ENCODE measurements at places on chromosomes 5 and 9.

GRCh38 chr9:77735494-77735893 is 87.4 kb upstream of the GNA14 start:
- peak overlapping the region; percentile 54 for H3K27ac ChIP-seq
- H3K4me3 ChIP-seq: no peak overlapping the region
- DNase-seq: no peak
- peaks cover 42% of the 10 kb centered on the region for H3K4me1 ChIP-seq
- H3K27me3 ChIP-seq: no peaks in the 10 kb centered on the region
- H3K36me3 ChIP-seq: no peaks in the 10 kb centered on the region

DNA sequence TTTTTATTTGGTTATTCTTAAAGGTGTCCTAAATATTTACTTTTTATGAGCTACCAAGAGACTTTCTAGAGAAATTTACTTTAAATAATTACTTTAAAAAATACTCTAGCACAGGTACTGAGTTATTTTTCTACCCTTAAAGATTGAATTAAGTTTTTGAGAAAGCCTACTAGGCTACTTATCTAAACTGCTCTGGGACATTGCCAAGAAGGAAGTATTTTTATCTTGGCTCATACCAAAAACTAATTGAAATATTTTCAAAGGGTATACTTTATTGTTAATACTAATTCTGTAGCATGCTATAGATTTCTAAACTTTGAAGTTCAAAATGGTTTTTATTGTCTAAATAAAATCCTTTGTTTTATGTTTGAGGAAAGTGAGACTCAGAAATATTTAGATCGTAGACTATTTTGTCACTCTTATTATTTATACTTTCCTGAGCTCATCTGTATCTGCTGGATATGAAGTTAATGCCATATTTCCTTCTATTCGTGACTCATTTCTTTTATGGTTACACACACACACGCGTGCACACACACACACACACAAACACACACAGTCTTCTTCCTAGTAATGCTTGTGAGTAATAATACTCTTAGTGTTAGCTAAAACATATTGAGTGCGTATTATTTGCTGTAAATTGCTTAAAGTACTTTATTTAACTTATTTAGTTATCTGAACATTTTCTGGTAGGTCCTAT is 89.5 kb downstream of the MAN2A1 start:
- no peak overlapping the region for H3K4me3 ChIP-seq
- no peak overlapping the region for H3K27ac ChIP-seq

DNA sequence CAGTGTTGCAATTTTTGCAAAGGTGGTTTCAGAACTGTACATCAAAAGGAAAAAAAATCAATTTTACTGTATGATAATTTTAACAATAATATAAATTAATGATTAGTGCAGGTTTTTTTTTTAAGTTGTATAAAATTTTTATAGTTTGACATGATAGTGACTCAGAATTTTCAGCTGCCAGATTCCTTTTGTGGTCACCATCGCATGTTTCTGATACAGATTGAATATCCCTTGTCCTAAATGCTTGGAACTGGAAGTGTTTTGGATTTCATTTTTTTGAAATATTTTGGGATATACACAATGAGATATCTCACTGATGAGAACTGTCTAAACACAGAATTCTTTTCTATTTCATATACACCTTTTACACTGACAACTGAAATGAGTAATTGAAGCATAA is 361.3 kb downstream of the RAB3C start:
- H3K27ac ChIP-seq: no peak overlapping the region
- H3K36me3 ChIP-seq: no peaks in the 10 kb centered on the region
- H3K4me1 ChIP-seq: no peaks in the 10 kb centered on the region
- no peak for DNase-seq
- no peak overlapping the region for H3K4me3 ChIP-seq
- H3K27me3 ChIP-seq: no peaks in the 10 kb centered on the region

DNA sequence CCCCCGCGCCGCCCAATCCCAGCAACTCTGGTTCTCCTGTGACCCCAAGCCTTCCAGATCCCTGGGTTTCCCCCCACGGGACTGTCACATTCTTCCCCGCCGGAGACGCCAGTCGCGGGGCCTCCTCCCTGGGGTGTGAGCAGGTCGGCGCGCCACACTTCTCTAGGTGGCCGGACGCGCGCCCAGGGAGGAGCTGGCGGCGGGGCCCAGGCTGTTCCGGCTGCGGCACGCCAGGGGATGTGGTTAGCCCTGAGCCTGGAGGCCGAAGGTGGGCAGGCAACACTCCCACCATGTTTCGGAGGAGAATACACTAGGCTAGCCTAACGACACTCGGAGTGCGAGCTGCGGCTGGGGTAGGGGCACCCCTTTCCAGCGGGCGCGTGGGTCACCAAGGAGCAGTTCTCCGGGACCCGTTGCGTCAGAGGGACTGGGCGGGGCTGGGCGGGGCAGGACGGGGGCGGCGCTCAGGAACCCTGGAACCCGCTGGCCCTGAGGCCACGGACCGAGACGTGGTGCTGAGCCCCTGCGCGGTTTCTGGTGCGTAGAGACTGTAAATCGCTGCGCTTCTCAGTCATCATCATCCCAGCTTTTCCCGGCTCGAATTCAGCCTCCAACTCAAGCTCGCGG is at the start of gene SLC27A6:
SLC27A6 (plus strand) TSS at position 478 of the 627 bp plus-strand sequence. CDS start 650 bp downstream, outside the sequence.
- no peak within 1 kb of the TSS for H3K27ac ChIP-seq
- H3K36me3 ChIP-seq: no peaks in the 10 kb centered on the region
- no peaks in the 10 kb centered on the region for H3K4me1 ChIP-seq
- H3K27me3 ChIP-seq: no peaks in the 10 kb centered on the region
- peak; percentile 2 for DNase-seq

- no peaks in the 10 kb centered on the region for H3K36me3 ChIP-seq
- H3K4me3 ChIP-seq: no peak overlapping the region
- no peak overlapping the region for H3K27ac ChIP-seq
- DNase-seq: no peak
- H3K4me1 ChIP-seq: no peaks in the 10 kb centered on the region
Observed at GRCh38 chr5:67189931-67190330, 6.7 kb downstream of the CD180 start.

- no peaks in the 10 kb centered on the region for H3K27me3 ChIP-seq
- peak overlapping the region; percentile 83 for H3K27ac ChIP-seq
- DNase-seq: no peak
- H3K4me1 ChIP-seq: peaks cover 74% of the 10 kb centered on the region
- no peaks in the 10 kb centered on the region for H3K36me3 ChIP-seq
Observed at GRCh38 chr9:137201205-137201868, 796 bp upstream of the TPRN start.

GRCh38 chr9:90001747-90002146 is 396.9 kb downstream of the GADD45G start:
- H3K27ac ChIP-seq: peak overlapping the region; percentile 72
- no peaks in the 10 kb centered on the region for H3K36me3 ChIP-seq
- DNase-seq: no peak
- H3K4me3 ChIP-seq: no peak overlapping the region

- H3K4me1 ChIP-seq: peaks cover 3% of the 10 kb centered on the region
- DNase-seq: no peak
- H3K36me3 ChIP-seq: peaks cover 10% of the 10 kb centered on the region
- H3K27ac ChIP-seq: no peak overlapping the region
Observed at GRCh38 chr5:87302061-87302460, 34.4 kb downstream of the RASA1 start.

GRCh38 chr5:122999947-123000563 is 36.5 kb downstream of the PPIC start:
- H3K27me3 ChIP-seq: no peaks in the 10 kb centered on the region
- no peak overlapping the region for H3K27ac ChIP-seq
- no peaks in the 10 kb centered on the region for H3K4me1 ChIP-seq
- DNase-seq: no peak

DNA sequence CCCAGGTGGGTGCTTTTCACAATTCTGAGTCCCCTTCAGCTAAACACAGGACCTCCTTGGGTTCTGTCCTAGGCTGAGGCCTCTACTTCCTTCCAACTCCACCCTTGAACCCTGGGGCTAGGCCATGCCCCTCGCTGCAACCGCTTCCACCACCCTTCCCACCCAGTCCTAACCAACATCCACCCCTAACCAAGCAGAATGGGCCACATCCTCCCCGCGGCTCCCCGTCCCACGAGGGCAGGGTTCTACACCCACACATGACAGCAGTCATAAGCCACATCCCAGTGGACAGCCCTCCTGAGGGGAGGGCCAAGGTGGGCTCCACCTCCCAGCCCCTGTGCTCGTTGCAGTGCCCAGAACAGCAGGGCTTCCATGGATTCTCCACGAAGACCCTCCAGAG is 65.8 kb downstream of the SHB start:
- no peak overlapping the region for H3K4me3 ChIP-seq
- no peaks in the 10 kb centered on the region for H3K27me3 ChIP-seq
- peaks cover 12% of the 10 kb centered on the region for H3K4me1 ChIP-seq
- DNase-seq: no peak
- no peaks in the 10 kb centered on the region for H3K36me3 ChIP-seq

GRCh38 chr9:115808695-115809094 is 344.9 kb upstream of the PAPPA start:
- no peak overlapping the region for H3K27ac ChIP-seq
- H3K36me3 ChIP-seq: no peaks in the 10 kb centered on the region

- peaks cover 32% of the 10 kb centered on the region for H3K4me1 ChIP-seq
- H3K27me3 ChIP-seq: no peaks in the 10 kb centered on the region
- H3K27ac ChIP-seq: peak overlapping the region; percentile 88
Observed at GRCh38 chr5:36150676-36151433, 832 bp downstream of the LMBRD2 start.

- no peaks in the 10 kb centered on the region for H3K4me1 ChIP-seq
- no peak overlapping the region for H3K4me3 ChIP-seq
- H3K36me3 ChIP-seq: no peaks in the 10 kb centered on the region
Observed at GRCh38 chr9:76595645-76596044, 136.7 kb downstream of the GCNT1 start.

DNA sequence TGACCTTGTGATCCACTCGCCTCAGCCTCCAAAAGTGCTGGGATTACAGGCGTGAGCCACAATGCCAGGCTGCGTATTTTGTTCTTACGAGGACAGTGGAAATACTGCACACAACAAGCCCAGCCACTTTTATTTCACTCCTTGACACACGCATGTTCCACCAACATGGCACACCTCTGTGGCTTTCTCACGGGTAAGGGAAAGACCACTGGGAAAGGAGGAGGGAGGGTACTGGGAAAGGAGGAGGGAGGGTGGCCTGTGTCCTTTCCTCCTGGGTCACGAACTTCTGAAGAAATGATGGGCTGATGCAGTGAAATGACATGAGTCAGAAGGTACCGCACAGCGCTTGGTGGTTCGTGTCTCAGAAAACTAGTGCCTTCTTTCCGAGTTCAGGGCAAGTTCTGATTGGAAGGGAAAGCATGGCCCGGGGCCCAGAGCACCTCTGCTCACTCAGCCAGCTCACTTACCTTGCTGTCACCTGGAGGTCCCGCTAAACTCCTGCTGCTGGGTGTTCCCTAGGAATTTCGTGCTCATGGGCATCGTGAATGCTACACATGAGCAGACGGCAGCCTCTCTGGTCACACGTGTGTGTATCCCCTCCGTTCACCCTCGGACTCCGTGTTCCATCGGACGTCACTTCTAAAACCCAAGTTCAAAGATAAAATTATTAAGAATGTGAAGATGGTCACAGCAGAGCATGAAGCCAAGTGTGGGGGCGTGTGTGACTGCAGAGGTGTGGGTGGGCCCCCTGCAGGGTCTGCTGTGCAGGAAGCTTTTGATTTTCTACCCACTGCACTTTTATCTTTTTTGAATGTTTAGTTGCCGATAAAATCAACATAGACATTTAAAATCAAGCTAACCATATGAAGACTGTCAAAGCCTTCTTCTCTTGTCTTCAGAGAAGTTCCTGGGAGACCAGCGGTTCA is 42.9 kb downstream of the LAMC3 start:
- H3K4me3 ChIP-seq: no peak overlapping the region
- DNase-seq: no peak
- no peaks in the 10 kb centered on the region for H3K4me1 ChIP-seq
- no peak overlapping the region for H3K27ac ChIP-seq

DNA sequence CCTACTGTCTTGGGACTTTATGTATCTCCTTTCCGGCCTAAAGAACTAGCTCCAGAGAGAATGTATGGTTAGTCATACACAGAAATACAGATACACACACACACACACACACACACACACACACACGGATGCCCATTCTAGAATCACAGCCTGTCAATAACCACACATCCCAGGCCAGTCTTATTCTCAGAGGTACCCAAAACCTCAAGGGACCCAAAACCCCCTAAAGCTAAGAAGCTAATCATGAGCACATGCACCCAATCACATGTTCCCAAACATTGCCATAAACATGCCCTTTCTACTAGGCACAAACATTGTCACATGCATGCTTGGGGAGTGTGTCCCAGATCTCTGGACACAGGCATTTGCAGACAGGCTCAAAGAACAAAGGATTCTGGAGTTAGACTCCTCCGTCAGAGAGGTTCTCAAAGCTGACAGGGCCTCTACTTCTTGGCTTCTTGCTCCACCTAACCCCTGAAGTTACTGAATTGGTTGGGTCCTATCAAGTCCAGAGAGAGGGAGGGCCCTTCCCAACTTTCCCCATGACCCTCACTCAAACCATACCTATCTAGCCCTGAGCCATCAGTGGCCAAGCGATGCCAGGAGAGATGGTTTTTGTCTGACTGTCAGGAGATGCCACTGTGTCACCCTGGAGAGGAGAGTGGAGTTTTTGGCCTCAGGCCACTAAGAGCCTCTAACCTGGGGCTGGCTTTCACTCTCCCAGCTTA is 78.7 kb downstream of the NRG2 start:
- H3K27ac ChIP-seq: no peak overlapping the region
- peaks cover 39% of the 10 kb centered on the region for H3K4me1 ChIP-seq
- H3K27me3 ChIP-seq: no peaks in the 10 kb centered on the region
- DNase-seq: no peak
- no peak overlapping the region for H3K4me3 ChIP-seq
- no peaks in the 10 kb centered on the region for H3K36me3 ChIP-seq

- no peaks in the 10 kb centered on the region for H3K36me3 ChIP-seq
- H3K4me1 ChIP-seq: no peaks in the 10 kb centered on the region
- no peak overlapping the region for H3K4me3 ChIP-seq
- DNase-seq: no peak
- H3K27ac ChIP-seq: no peak overlapping the region
Observed at GRCh38 chr5:167967494-167968177, 323.8 kb upstream of the WWC1 start.

DNA sequence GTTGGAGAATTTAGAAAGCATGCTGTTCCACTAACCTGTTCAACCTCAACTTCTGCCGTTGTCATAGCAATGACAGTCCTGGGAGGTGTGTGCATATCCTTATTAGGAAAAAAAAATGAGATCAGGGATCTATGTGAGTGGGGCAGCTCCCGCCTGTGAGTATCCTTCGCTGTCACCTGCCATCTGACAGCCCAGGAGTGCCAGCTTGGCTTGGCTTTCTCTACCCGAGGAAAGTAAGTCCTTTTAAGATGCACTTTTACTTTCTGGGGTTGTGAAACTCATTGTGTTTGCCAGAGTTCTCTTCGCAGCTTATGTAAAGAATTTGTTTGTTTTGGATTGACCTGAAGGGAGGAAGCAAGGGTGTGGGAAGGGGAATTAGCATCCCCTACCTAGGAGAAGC is 21.8 kb downstream of the PCDHAC2 start:
- H3K4me3 ChIP-seq: no peak overlapping the region
- H3K27ac ChIP-seq: no peak overlapping the region
- H3K27me3 ChIP-seq: no peaks in the 10 kb centered on the region

DNA sequence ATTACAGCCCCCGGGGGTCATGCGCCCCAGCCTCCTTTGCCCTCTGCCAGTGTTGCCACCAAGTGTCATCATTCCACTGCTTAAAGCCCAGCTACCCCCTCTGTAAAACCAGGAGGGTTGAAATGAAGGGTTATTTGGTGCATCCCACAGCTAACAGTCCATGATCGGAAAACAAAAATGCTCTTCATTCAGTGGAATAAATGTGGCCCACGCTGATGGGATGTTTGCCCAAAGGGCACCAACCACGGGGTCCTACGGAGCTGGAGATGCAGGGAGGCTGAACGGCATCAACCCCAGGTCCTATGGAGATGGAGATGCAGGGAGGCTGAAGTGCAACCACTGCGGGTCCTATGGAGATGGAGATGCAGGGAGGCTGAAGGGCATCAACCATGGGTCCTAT is 218.5 kb upstream of the IRX1 start:
- H3K27ac ChIP-seq: no peak overlapping the region
- H3K4me1 ChIP-seq: no peaks in the 10 kb centered on the region
- no peaks in the 10 kb centered on the region for H3K36me3 ChIP-seq
- no peak overlapping the region for H3K4me3 ChIP-seq
- DNase-seq: no peak
- no peaks in the 10 kb centered on the region for H3K27me3 ChIP-seq

Data from gastrocnemius medialis (tissue), 4 donors.